ENCODE measurements at places on chromosomes 4 and X.

- DNase-seq = no peak
These were observed 1677.3 kb upstream of the TENM3 start for GRCh38 chr4:180565856-180566431.

DNA sequence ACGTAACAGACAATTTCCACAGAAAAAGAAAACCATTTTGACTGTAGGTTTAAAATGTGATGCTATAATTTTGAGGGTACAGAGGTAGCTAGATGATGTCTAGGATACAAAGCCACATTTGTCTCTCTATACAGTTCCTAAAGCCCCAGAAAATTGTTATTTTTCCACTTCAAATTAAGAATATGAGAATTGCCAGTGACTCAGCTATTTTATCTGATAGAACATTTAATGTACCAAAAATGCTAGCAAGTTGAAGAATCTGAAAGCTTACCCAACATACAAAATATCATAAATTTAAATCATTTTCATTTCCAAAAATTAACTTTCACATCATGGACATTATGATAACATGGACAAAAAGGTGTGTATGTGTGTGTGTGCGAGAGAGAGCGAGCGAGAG lies 148.0 kb downstream of the CAMK2D start:
- no peak for DNase-seq

GRCh38 chr4:130021706-130022105 lies 925.8 kb downstream of the C4orf33 start:
- DNase-seq = no peak

- no peak for DNase-seq
These were observed 105.8 kb upstream of the CBR4 start for GRCh38 chr4:169115897-169116254.

DNA sequence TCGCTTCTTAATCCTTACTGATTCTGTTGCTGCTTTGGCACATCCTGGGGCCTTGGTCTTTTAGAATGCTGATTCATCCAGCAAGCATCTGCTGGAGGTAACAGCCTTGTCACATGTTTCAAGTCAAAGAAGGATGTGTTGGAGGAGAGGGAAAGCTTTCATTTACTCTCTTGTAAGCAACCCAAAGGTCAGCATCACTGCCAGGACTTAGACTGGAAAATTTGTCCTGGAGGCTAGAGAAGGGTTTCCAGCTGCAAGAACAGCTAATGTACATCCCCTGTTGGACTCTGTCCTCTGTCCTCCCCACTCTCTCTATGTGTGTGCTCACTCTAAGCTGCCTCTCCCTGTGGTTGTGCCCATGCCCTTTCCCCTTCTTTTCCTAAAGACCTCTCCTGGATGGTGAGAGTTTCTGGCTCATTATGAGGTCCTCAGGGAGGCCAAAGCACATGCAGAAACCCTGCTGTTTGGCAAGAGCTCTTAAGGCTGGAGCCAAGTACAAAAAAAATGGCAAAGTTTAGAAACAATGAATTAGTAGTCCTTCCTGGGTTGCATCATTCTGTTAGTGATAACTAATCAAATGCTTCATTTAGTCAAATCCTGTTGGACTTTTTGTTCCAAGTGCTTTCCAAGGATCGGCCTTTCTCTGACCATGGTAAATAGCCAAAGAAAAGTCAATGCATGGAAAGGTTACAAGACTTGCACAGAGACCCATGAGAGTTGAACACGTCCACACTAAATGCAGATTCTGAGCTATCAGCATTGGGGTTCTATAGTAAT lies 13.4 kb upstream of the SRPX start:
- no peak for DNase-seq

Data from G401 (cell line).